ENCODE measurements at places on chromosomes 5 and 9.
A peak's percentile ranks its signal among the peaks of the same experiment; 100 is the strongest.

DNA sequence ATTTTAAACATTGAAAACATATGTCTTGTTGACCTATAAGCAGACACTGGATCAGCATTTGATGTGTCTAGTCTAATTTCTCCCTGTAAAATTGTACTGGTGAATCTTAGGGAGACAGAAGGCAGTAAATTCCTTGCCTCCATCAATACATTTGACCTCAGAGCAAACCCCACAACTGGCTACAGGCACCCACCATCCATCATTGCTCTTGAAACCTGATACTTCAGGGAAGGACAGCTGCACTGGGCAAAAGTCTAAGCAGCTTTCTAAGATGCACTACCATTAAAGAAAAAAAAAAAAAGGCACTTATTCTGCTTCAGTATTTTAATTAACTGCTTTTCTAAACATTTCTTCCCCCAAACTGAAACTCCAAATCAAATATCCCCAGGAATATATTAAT is 1051.3 kb upstream of the DMAC1 start:
- no peak for DNase-seq

GRCh38 chr9:129640086-129640870 is 1.7 kb downstream of the ASB6 start:
- peak; percentile 56 for DNase-seq

DNA sequence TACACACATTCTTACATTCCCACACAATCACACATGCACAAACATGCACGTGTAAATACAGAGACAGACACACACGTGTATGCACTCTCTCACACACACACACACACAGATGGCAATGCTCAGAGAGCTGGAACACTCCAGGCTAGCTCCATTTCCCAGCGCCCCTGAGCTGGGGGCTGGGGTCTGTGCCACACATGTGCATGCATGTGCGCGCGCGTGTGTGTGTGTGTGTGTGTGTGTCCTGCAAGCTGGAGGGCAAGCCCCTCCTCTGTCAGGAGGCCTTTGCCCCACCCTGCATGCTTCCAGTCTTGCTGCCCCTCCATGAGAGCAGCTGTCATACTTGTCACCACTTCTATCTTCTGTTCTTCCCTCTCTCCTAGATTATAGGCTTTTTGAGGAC is 16.6 kb upstream of the S1PR3 start:
- no peak for DNase-seq

GRCh38 chr9:37100741-37101140 is 19.6 kb upstream of the ZCCHC7 start:
- no peak for DNase-seq

DNA sequence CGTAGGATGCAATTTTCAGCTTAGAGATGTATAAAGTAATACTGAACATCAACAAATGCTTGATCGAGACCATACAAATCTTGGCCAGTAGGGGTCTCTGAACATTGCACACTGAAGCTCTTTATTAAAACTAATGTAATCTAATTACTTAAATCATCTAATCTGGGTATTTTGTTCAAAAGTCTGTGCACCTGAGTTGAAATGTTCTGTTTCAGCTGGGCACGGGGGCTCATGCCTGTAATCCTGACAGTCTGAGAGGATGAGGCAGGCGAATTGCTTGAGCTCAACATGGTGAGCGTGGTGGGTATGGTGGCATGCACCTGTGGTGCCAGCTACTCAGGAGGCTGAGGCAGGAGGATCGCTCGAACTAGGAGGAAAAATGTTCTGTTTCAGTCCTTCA is 41.0 kb downstream of the ESM1 start:
- peak; percentile 56 for DNase-seq
